ENCODE measurements at places on chromosomes 13 and 19.
A peak's percentile ranks its signal among the peaks of the same experiment; 100 is the strongest.

DNA sequence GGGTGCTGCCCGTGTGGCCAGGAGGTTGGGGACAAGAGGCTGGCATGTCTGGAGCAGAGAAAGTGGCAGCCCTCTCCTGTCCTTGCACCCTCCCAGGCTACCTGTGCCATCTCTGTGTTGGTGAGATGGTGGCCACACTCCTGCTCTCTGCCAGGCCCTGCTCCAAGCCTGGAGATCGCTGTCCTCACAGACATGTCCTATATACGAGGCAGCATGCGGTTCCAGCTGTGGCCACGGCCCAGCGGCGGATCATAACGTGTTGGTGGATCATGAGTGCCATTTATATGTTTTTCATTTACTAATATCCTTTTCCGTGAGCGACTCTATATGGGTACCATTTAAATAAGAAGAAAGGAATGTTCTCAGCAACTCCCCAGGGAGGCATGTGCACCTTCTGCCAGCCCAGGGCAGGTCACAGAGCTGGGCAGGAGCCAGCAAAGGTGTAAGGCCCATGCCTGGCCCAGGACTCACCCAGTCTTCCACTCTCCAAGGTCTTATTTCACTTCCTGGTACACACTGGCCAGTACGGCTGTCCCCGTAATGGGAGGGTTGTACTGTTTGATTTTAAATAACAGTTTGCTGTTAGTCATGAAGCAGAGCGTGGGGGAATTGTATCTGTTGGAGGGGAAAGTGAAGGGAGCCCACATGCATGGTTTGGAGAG, 47.2 kb upstream of the LDLR start:
- no peak for DNase-seq

GRCh38 chr13:113666329-113666670, 719 bp upstream of the GRK1 start:
- no peak for DNase-seq

GRCh38 chr13:110027470-110028240, 241.3 kb upstream of the IRS2 start:
- DNase-seq, result no peak

GRCh38 chr13:25247360-25247759, 39.9 kb downstream of the MTMR6 start:
- DNase-seq, result no peak

DNA sequence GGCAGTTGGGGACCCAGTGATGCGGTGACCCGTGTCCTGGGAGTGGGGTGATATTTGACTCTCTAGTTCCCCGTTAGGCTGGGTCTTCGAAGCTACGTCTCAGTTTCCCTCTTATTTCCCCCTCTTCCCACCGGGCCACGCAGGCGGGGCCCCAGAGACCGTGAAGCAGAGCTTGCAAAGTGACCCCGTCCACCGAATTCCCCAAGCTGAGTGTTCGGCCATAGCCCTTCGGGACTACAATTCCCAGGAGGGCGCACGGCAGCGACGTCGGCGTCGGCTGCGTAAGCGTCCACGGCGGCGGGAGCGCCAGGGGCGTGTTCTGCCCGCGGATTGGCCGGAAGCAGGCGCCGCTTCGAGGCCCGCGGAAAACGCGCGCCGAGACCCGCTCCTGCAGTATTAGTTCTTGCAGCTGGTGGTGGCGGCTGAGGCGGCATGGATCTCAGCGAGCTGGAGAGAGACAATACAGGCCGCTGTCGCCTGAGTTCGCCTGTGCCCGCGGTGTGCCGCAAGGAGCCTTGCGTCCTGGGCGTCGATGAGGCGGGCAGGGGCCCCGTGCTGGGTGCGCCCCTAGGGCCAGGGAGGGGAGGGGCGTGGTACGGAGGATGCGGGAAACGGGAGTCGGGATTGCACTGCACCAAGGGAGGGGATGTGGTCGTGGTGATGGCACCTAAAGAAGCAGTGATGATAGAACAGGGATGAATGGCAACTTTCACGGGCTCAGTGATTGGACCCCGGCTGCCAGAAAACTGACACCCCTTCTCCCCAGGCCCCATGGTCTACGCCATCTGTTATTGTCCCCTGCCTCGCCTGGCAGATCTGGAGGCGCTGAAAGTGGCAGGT, at the start of gene RNASEH2A:
RNASEH2A (plus strand) TSS at position 343 of the 840 bp plus-strand sequence; CDS start at position 433, 90 bp downstream.
- peak; percentile 65 for DNase-seq

DNA sequence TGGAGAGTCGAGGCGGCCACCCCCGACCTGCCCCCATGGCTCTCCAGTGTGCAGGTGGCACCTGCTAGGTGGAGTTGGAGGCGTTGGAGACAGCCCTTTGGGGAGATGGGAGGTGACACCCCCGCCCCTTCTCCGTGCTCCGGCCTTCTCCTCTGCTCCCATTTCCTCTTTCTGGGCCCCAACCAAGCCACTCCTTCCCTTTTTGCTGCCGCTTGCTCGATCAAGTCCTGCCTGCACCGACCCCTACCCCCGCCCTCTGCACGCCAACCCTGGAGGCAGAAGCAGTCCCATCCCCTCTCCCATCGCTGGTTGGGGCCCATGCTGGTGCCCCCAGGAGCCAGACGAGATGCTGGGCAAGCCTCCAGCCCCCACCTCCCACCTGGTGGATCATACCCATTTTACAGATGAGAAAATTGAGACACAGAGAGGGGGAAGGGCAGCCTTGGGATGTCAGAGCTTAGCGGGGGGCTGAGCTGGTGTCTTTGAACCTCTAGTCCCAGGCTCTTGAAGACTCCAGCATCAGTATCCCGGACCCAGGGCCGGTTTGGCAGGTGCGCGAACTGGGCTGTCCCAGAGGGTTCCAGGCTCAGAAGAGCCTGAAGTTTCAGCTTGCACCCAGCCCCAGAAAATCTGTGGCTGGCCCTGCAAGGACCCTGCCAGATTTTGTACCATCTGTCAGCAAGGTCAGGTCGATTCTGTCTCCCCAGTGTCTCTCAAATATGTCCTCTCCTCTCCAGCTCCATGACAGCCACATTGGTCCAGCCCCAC, 10.3 kb downstream of the GNA15 start:
- DNase-seq, result no peak

GRCh38 chr19:17553256-17553655, 2.2 kb upstream of the COLGALT1 start:
- DNase-seq, result no peak

DNA sequence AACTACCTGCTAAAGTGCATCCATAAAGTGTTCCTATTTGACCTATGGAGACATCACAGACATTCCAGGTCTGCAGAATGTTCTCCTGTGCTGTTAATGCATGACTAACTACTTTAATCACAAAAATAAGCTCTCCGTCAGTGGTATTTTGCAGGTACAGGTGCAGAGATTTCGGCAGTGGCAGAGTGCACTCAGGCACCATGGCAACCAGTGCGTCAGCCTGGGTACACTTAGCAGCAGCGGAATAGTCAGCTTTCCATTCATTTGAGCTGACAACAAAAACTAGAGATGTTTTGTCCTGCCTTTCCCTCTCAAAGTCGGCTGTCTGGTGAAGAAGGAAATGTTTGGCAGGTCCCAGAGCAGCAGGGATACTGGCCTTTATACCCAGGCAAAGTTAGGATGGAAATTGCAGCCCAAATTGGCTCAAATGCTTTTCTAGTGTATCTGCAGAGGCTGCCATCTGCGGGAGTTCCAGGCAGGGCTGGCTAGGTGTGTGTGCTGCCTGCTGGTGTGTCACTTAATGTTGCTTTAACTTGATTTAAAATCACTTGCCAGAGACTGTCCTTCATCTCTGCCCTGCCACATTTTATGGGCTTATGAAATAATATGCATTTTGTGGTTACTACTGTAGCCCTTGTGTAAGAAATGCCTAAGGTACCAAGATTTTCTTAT, 195.8 kb downstream of the RAP2A start:
- DNase-seq, result no peak

- no peak for DNase-seq
Observed at GRCh38 chr19:42505066-42505465, 23.2 kb downstream of the CEACAM1 start.

DNA sequence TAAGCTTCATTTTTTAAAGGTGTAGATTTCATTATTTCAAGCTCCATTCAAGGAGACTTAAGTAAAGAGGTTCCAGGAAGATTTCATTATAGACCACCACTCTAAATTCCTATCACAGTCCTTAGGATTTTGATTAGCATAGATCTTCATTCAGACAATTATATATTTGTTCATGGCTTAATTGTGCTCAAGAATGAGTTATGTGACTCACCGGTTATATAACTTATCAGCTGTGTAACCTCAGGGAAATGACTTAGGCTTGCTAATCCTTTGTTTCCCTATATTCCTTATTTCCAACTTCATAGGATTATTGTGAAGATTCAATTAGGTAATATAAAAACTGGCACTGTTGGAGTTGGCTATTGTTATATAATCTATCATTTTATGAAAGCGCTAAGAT, 632.8 kb upstream of the SPRY2 start:
- no peak for DNase-seq

- no peak for DNase-seq
Observed at GRCh38 chr13:38202740-38203139, 146.9 kb upstream of the UFM1 start.

DNA sequence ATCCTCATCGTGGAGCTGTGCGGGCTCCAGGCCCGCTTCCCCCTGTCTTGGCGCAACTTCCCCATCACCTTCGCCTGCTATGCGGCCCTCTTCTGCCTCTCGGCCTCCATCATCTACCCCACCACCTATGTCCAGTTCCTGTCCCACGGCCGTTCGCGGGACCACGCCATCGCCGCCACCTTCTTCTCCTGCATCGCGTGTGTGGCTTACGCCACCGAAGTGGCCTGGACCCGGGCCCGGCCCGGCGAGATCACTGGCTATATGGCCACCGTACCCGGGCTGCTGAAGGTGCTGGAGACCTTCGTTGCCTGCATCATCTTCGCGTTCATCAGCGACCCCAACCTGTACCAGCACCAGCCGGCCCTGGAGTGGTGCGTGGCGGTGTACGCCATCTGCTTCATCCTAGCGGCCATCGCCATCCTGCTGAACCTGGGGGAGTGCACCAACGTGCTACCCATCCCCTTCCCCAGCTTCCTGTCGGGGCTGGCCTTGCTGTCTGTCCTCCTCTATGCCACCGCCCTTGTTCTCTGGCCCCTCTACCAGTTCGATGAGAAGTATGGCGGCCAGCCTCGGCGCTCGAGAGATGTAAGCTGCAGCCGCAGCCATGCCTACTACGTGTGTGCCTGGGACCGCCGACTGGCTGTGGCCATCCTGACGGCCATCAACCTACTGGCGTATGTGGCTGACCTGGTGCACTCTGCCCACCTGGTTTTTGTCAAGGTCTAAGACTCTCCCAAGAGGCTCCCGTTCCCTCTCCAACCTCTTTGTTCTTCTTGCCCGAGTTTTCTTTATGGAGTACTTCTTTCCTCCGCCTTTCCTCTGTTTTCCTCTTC, 6.3 kb downstream of the MYADM start:
- no peak for DNase-seq

- DNase-seq, result no peak
Observed at GRCh38 chr13:108629988-108630387, 577 bp downstream of the MYO16 start.

- no peak for DNase-seq
Observed at GRCh38 chr19:16605553-16605994, 22.4 kb downstream of the MED26 start.
